Activated T-helper 17 cell treated with anti-CD3 and anti-CD28 coated beads, Interleukin-2, amount 50 U/mL, for 72 hours (primary cell): ENCODE measurements at places on chromosomes 3 and 15. TPM values are rescaled to one million over a fixed set of nuclear protein-coding genes. Genes with fewer than 3 reads are reported as not detected.

DNA sequence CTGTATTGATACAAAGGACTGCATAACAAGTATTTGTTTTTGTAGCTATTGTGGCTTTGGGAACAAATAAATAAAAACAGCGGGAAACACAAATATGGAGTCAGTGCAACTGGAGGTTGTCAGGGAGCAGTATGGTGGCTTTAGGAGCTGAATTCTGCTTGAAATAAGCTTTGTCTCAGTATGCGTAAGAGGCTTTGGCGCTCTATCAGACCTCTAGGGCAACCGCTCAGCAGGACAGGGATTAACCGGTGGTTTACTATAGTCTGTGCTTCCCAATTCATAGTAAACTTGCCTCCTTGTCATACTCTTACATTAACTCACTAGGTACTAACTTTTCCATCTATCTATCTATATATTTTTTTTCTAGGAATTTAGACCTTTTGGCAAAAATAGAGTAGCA is 104.6 kb downstream of the ZIC1 start:
- no peak for ATAC-seq

DNA sequence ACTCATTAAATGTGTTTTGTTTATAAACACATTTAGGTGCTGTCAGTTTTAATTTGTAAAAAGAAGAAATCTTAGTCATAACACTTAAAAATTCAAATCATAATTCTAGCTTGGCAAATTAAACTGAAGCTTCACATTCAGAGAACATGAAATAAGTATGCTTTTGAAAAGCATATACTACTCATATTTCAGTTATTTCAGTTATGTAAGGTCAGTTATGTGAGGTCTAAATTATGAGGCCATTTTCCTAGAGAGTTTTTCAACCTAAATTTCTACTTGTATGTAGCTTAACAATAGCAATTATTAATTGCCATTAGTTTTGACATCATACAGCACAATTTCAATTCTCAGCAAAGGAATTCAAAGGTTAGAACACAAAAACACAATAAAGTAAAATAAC is 465.0 kb downstream of the PLOD2 start:
- ATAC-seq = no peak

GRCh38 chr15:89794627-89795241 is 18.6 kb downstream of the MESP2 start:
- no peak for ATAC-seq

DNA sequence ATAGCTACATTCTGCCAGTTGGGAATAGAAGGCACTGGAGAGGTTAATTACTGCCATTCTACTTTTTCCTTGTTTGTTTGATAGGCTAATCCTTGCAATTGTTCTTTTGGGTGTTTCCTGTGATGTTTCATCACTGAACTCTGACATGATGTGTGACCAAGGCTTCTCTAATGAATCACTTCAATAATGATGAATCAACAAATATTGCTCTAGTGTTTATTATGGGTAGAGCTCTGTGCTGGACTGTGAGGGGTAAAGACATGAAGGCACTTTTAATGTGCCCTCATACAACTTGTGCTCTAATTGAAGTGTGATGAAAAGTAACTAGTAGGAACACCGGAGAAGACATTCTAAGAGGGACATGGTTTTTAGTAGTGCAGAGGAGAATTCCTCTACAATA is 233.6 kb downstream of the WDR72 start:
- ATAC-seq = no peak

DNA sequence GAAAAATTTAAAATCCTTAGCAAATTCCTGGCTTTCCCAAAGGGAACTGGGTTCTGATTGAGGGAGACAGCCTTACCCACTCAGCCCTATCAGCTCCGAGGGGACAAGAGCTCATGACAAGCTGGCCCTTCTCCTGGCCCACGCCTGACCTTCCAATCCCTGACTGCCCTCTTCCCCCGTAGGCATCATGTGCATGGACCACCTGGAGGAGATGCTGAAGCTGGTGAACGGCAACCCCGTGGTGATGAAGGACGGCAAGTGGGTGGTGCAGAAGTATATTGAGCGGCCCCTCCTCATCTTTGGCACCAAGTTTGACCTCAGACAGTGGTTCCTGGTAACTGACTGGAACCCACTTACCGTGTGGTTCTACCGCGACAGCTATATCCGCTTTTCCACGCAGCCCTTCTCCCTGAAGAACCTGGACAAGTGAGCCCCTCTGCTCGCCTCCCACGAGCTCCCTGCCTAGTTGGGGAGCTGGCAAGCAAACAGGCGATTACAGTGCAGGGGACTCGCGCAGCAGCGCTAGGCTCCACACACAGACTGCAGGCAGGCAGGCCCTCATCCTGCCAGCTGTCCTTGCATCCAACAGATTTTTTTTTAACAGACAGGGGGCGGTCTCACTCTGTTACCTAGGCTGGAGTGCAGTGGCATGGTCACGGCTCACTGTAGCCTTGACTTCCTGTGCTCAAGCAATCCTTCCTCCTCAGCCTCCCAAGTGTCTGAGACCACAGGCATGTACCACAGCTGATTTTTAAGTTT is 16.8 kb downstream of the RPUSD3 start:
- peak; percentile 61 for ATAC-seq

DNA sequence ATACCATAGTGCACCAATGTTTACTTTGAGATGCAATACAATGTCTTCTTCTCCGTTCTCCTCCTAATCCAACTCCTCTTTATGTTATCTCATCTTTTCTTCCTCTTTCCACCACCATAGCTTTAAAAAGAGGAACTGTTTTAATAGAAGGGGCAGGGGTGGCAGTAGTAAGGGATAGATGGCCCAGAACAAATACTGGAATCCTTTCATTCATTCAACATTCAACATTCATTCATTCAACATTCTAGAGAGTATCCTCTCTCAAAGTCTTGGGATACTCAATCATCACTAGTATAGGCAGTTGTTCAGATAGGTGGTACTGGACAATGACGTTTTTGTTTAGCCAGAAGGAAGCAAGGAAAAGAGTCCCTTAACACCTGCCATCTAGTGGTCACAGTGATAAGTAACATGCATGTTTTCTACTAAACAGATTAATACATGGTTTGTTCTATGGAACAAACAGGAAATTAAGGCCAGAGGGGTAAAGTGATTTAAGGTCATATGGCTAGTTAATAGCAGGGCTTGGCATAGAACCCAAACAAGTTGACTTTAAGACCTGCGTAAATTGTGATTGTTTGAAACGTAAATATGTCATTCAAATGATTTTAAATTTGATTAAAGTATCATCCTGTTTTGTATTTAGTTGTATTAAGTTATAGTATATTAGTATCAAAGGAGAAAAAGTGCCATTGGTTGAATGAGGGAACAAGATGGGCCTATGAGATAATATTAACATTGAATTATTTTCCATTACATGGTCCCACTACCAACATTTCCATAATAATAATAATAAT is 26.9 kb upstream of the EHHADH start:
- ATAC-seq = no peak

- ATAC-seq = peak; percentile 46
These were observed 68.5 kb downstream of the MYO1E start for GRCh38 chr15:59304034-59304795.

GRCh38 chr3:185858502-185859225 is 33.8 kb upstream of the IGF2BP2 start:
- no peak for ATAC-seq

- ATAC-seq = no peak
These were observed 210.5 kb downstream of the DTWD1 start for GRCh38 chr15:49831206-49831965.

- no peak for ATAC-seq
These were observed 215.7 kb upstream of the THBS1 start for GRCh38 chr15:39365161-39365560.

- ATAC-seq = no peak
These were observed 28.6 kb downstream of the POMGNT2 start for GRCh38 chr3:43077261-43077660.

DNA sequence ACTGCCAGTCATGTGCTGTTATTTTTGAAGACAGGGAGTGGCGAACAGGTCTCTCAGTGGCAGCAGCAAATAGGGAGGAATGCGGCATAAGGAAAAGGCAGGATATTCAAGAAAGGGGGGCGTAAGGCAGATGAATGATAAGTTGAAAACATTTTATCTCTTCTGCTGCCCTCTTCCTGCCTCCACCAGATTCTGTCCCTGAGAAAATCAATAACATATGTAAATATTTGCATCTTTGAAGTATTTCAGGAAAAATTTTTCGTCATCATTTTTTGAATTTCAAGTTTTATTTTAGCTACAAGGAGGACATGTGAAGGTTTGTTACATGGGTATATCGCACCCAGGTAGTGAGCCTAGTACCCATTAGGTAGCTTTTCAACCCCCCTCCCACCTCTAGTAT is 616.7 kb downstream of the MCTP2 start:
- no peak for ATAC-seq

The VIPR1 gene
- total RNA-seq = 1.9 TPM

The SNX33 gene
- total RNA-seq = 2.6 TPM

The GOLGA8O gene
- total RNA-seq = 1.3 TPM

The BBX gene
- total RNA-seq = 29.3 TPM

The SLC6A1 gene
- not detected for total RNA-seq
